ENCODE measurements at places on chromosomes 5 and 9. TPM values are rescaled to one million over a fixed set of nuclear protein-coding genes. Genes with fewer than 3 reads are reported as not detected.

Gene QRFP
- total RNA-seq = not detected

Gene SLC25A2
- 1.3 TPM for total RNA-seq

DNA sequence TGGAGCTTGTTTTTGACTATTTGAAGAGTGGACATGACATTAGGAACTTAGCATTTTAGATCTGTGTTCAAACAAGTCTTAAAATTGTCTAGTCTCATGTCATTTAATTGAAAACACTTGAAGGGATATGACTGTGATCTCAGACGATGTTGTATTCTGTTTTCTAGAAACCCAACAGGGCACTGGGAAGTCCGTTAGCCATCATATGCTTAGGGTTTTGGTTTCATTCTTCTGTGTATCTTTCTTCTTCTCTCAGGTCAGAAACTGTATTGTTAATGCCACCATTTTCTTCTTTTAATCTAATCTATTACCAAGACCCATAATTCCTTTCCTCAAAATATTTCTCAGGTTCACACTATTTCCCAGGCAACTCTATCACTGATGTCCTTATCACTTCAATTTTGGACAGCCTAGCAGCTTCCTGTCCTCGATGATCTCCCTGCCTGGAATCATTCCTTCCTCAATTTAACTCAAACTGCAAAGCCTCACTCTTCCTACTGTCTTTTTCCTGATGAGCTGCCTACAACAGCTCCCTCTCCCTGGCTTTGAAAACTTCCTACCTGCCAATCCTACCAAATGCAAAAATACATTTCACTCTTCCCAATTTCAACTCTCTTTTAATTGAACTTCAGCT is 77.7 kb downstream of the MEF2C start:
- peaks cover 6% of the 10 kb centered on the region for H3K27me3 ChIP-seq
- no peaks in the 10 kb centered on the region for H3K36me3 ChIP-seq
- no peak for DNase-seq
- H3K4me3 ChIP-seq = no peak overlapping the region

Gene ZBED3
- 3.8 TPM for total RNA-seq

DNA sequence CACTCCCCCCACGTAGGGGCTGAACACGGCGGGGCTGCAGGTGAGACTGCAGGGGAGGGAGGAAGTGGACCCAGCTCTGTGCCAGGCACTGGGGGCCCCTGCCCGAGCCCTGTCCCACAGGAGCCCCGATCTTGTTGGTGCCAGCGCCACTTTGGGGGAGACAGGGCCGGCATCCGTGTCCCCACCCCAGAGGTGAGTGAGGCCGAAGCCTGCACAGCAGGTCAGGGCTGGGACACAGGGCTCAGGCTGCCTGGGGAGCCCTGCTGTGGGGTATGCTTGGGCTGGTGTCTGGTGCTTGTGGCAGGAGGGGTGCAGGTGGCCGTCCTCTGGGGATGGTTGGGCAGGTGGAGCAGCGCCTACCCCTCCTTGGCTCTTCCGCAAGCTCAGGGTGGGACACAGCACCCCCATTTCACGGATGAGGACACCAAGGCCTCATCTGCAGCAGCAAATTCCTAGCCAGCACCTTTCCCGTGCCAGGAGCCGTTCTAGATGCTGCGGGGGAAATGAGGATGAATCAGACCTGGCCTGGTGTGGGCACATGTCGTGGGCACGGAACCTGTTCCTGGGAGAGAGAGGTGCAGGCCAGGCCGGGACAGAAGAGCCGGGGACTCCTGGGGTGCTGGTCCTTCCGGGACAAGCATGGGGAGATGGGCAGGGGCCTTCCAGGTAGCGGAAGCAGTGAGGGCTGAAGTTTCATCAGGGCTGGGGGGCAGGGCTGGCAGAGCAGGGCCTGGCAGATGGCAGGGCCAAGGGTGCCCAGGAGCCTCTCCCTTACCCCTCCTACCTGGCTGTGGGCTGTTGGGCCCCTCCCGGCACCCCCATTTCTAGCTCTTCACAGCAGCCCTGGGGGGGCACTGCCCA is 35.2 kb downstream of the KCNT1 start:
- DNase-seq = no peak
- no peak overlapping the region for H3K27ac ChIP-seq
- no peak overlapping the region for H3K4me3 ChIP-seq
- H3K4me1 ChIP-seq = no peaks in the 10 kb centered on the region
- H3K36me3 ChIP-seq = no peaks in the 10 kb centered on the region

GRCh38 chr5:109246841-109247592 is 162.8 kb downstream of the PJA2 start:
- DNase-seq = no peak
- H3K4me1 ChIP-seq = peaks cover 2% of the 10 kb centered on the region
- H3K27me3 ChIP-seq = no peaks in the 10 kb centered on the region
- no peaks in the 10 kb centered on the region for H3K36me3 ChIP-seq
- H3K4me3 ChIP-seq = no peak overlapping the region
- no peak overlapping the region for H3K27ac ChIP-seq

Gene NIPBL
- 77.7 TPM for total RNA-seq

Data from activated naive CD8-positive, alpha-beta T cell treated with anti-CD3 and anti-CD28 coated beads, Interleukin-2, amount 10 ng/mL, durations not matched to agents 7 days and 5 days (primary cell).